Stimulated activated CD4-positive, alpha-beta T cell treated with anti-CD3 and anti-CD28 coated beads, Interleukin-1b, Interleukin-23, amount 100 ng/mL, for 1 hour (primary cell): ENCODE measurements at places on chromosomes 3 and 15.

DNA sequence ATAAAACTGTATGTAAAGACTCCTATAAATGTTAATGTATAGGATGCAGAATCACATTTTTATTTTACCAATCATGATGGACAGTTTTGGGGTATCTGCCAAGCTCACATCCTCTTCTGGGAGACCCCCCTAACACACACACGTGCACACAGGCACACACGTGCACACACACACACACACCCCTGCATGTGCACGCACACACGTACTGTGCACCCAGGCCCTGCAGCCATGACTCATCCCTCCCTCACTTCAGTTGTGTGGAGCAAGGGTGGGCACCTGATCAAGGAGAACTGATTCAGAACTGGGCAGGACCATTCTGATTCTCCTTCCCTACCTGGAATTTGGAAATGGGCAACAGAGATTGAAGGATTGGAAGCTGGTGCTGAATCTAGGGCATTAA lies 16.0 kb upstream of the MINDY4B start:
- no peak for DNase-seq

DNA sequence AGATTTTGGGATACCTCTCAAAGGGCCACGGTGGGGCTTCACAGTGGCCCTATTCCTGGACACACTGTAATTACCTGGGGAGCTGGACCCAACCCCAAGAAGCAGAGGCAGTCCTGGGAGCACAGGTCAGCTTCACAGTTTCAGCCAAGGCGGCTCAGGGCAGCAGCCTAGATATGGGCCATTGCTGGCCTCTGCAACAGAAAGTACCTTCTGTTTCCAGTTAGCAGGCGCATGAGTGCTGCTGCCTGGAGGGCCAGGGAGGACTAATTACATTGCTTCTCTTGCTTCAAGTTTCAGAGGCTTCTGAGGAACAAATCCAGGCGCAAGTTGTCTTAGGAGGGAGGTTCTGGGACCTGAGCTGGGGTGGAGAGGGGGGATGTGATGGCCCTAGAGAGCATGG lies 13.5 kb upstream of the DUSP7 start:
- DNase-seq, result no peak

GRCh38 chr3:178714925-178715832 lies 178.9 kb downstream of the KCNMB2 start:
- no peak for DNase-seq

DNA sequence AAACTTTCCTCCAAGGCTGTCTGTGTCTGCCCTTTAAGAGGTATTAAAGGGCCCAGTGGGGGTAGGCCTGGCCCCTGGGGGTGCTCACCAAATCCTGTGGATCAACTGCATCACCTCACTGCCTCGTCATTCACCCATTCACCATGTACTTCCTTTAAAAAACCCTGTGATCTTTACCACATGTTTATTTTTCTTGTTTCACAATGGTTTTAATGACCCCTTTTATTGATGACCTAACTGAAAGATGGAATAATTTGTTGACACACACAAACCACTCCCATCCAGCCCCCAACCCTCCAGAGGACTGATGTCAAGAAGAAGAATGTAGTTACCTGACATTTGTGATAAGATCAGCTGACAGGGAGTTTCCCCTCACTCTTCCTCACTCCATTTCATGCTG lies 40.8 kb downstream of the KCNAB1 start:
- DNase-seq, result no peak

DNA sequence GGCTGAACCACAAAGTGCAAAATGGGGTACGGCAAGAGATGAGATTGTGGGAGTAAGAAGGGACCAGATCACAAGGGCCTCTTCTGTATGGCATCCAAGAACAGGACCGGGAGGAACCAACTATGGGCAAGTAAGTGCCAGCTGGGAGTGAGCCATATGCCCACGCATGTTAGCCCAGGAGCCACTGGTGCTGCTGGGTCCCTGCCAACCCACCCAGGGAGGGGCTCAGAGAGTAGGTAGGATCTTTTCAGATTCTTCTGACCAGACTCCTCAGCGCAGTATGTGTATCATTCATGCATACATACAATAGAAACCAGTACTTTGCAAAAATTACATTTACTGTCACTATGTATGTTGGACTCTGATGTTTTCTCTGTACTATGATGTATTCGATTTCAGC lies 54.0 kb downstream of the RAB11A start:
- no peak for DNase-seq

DNA sequence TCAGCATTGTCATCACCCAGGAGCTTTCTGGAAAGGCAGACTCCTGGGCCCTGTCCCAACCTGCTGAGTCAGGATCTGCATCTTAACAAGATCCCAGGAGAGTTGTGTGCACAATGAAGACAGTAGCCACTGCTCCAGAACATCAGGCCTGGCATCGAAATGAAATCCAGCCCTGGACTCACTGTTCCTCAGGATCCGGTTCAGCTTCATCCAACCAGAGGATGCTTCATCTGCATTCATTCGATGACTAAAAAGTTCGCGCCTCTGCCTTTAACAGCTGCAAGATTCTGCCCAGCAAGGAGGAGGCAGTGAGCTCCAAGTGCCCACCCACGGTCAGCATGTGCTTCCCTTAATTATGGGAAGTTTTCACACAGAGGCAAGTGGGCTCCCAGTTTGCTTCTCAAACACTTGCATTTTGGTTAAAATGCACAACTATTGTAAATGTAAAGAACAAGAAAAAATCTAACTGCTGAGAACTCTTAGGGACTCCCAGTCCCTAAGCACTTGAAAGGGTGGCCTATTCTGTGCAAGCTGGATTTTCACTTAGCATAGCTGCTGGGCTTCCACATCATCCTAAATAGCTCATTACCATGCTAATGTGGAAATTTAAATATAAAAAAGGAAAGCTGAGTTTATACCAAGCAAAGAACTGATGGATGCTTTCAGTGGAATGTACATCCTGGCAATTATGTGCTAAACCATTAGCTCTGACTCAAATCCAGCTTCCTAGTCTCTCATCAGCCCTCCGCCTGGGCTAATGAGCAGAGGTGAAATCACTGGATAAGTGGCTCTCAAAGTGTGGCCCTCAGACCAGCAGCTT lies 25.5 kb upstream of the ESYT3 start:
- no peak for DNase-seq

- DNase-seq, result no peak
Measured at GRCh38 chr3:176376531-176376930, 820.8 kb downstream of the TBL1XR1 start.

GRCh38 chr3:150483226-150483625 lies 63.1 kb downstream of the SERP1 start:
- no peak for DNase-seq

DNA sequence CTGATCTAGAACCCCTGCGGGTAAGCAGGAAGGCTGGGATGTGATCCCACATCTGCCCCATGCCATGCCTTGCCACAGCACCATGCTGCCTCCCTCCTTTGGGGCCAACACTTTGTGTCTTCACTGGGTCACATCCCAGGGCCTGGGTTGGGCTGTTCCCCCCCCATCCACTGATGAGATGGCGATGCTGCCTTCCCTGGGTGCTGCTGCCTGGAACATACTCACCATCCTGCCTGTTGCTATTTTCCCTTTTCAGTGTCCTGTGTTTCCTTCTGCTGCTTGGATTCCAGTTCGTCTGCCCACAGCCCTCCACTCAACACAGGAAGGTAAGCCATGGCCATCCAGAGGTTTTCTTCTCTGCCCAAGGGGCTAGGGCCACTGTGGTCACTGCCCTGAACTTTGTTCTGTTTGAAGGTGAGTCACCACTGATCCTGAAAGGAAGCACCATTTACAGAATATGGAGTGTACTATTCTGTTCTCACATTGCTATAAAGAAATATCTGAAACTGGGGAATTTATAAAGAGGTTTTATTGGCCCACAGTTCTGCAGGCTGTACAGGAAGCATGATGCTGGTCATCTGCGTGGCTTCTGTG lies 39.4 kb downstream of the THSD4 start:
- DNase-seq, result no peak

GRCh38 chr3:32140943-32141342 lies 34.5 kb downstream of the GPD1L start:
- no peak for DNase-seq

DNA sequence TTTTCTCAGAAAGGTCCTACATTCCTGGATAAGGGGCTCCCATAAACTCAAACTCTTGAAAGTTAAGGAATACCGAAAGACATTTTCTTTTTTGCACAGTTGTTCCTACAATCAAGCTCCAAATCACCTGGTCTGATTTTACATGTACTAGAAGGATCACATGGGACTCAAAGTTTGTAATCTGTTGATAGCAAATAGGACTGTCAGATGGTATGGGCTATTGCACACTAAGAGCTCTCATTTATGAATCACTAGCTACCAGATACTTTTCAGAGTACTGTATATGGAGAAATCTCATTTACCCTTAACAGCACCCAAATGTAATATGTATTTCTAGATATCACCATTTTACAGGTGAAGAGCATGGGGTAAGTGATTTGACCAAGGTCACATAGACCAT lies 49.5 kb upstream of the CMSS1 start:
- DNase-seq, result no peak

DNA sequence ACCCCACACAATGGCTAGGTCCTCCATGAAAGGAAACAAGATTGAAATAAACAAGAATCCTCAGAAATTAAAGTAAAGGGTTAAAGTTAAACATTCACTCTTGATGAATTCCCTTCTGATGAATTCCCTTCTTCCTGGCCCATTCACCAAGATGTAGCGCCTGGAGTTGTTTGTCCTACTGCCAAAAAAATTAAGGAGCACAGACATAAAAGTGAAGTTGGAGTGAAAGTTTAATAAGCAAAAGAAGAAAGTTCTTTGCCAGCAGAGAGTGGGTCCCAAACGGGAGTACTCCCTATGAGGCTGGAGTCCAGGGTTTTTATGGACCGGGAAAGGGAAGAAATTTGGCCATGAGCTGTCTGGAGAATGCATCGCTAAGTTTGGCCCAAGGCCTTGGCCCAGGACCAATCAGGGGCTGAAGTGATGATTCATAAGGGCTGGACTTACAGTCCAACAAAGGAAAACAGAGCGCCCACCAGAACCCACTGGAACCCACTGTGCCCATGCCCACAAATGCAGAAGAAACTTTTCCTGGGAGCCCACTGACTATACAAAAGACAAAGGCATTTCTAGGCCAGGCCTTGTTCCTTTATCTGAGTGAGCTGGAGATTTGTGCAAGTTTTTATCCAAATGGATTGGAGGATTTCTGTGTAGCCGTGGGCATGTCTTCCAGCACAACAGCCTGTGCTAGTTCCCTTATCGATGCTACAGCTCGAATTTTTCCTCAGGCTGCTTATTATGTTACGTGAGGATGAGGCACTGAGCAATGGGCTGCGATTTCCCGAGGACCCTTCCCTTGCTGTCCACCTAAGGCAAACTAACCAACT lies 1561.6 kb downstream of the OTOL1 start:
- DNase-seq, result no peak

DNA sequence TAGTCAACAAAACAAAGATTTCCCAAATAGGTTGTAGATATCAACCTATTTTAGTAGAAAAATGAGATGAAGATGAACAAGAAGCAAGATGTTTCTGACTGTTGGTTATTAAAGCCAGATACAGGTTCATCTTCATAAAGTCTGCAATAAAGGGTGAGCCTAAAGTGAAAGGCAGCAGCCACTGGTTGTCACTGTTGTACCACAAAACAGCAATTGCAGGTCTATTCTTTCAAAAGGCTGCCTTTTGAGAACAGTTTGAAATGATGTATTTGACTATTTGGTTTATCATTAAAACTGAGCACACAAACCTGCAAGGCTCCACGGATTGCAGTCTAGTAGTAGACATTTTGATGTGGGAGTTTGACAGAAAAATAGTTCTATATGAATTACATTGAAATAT lies 543.4 kb downstream of the GBE1 start:
- no peak for DNase-seq

GRCh38 chr3:42118762-42119361 lies 27.7 kb downstream of the TRAK1 start:
- DNase-seq, result no peak

DNA sequence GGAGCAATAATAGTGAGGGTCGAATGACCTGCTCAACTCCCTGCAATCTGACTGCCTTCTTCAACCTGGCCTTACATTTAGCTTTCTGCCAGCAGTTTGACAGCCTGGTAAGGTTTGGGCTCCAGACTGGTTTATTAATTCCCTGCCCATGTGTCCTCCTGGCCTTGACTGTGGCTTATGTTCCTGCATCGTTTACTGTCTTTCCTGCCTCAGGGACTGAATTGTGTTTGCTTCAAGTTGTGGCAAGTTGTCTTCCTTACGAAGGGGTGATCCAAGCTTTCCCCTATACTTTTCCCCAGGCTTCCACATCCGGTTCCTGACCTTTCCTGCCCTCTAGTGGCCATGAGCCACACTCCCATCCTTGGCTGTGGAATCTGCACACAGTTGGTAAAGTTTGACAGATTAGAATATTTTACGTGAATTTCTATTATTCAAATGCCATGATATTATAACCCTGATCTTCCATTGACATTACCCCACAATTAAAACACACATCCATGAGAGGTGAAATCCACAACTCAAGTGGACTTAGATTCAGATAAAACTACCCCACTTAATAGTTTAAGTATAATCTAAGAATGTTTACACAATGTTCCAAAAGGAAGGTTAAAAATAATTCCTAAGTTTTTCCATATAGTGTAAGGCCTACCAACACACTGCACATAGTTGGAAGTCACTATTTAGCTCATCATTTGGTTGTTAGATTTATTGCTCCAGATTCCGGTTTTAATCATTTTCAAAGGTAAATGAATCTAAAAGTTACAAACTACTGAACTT lies 95.7 kb downstream of the NEDD4 start:
- DNase-seq, result no peak

- no peak for DNase-seq
Measured at GRCh38 chr3:47899495-47900108, 96.7 kb downstream of the DHX30 start.

DNA sequence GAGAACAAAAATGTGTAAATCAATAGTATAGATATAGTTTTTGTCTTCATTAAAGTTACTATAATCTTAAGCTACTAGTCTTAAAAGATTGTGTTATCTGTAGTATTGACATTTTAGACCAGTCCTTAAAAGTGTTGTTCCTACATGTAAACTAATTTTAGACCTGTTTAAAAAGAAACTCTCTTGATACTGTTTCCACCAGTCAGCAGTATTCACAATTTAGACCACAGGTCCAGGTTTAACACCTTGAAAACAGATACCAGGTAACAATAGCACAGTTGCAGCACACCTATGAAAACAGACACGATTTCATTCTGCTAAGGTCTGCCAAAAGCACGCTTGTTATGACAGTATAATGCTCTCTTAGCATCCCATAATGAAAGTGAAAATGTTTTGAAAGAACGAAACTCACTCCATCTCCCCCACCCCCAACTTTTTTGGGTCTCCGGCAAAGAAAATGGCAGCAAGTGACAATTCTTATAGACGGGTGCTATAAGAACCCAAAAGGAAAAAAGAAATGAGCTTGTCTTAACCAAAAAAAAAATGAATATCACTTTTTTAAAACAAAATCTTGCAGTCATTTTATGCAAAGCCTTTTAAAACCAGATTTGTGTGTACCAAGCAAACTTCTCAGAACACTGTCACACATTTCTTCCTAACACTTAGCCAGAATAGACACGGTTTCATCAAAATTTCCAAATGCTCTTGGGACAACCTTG lies 1.6 kb downstream of the EIF4E3 start:
- no peak for DNase-seq

- DNase-seq, result no peak
Measured at GRCh38 chr3:138493804-138494606, 59.6 kb downstream of the ESYT3 start.
